ENCODE measurements at places on chromosomes 1 and 21.

DNA sequence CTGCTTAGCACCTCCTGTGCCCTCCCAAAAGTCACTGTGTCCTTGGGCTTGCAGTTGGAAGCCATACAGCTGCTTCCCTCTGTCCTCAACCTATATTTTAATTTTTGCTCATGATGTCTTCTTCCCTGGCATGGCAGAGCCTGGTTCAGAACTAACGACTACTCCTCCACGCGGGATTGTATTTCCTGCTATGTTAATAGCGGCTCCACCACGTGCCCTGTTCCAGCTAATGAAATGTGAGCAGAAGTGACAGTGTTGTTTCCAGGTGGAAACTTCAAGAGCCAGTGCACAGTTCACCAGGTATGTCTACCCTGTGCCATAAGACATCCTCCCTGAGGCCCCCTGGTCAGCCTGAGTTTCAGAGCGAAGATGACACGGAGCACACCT is 52.1 kb downstream of the DHRS3 start:
- DNase-seq: no peak

DNA sequence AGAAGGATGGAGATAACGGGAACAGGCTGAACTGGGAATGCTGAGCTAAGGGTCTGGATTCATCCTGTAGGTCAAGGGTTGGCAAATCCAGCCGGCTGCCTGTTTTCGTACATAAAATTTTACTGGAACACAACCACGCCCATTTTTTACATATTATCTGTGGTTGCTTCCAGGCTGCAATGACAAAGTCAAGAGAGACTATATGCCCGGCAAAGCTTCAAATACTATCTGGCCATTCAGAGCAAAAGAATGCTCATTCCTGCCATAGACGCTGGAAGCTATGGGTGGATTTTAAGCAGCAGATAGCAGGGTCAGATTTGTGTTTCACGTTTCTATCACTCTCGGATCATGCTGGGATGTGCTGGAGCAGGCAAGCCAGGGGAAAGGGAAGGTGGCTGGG is 137.9 kb upstream of the EDN2 start:
- peak; percentile 91 for DNase-seq

GRCh38 chr1:116126281-116126680 is 15.1 kb downstream of the MAB21L3 start:
- no peak for DNase-seq

DNA sequence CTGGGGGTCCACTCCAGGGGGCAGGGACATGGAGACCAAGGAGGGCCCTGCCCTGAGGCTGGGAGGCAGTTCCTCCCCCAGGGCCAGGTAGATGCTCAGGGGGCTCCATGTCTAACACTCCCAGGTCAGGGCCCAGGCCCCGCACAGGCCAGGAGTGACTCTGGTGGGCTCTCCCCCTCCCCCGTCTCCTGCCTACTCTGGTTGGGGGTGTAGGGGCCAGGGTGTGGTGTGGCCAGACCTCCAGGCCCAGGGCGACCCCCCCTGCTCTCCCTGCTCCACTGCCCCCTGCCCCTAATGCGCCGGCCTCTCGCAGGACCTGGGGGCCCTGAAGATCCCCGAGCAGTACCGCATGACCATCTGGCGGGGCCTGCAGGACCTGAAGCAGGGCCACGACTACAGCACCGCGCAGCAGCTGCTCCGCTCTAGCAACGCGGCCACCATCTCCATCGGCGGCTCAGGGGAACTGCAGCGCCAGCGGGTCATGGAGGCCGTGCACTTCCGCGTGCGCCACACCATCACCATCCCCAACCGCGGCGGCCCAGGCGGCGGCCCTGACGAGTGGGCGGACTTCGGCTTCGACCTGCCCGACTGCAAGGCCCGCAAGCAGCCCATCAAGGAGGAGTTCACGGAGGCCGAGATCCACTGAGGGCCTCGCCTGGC is 19.7 kb upstream of the CCDC27 start:
- DNase-seq: peak; percentile 4

DNA sequence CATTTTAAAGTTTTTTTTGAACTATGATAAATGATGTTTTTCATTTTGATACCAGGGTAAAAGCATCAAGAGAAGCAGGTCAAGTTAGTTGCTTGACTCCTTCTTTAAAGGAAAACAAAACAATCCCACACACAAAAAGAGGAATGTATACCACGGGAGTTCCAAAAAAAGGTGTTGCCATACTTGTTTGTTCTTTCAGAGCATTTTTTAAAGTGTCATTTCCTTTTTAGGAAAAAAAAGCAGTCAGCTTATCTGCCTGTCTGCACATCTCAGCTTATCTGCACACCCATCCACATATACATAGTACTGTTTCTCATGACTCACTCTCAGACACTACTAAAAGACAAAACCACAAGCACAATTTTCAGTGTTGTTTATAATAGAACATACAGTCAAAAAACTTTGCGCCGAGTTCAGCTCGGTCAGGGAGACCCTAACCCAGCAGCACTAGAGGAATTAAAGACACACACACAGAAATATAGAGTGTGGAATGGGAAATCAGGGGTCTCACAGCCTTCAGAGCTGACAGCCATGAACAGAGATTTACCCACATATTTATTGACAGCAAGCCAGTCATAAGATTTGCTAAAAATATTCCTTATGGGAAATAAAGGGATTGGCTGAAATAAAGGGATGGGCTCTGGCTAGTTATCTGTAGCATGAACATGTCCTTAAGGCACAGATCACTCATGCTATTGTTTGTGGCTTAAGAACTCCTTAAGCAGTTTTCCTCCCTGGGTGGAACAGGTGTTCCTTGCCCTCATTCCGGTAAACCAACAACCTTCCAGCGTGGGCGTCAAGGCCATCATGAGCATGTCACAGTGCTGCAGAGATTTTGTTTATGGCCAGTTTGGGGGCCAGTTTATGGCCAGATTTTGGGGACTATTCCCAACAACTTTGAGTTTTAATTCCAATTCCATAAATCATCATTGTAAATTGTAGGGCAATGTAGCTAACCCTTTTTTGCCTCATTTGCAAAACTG is 11.4 kb upstream of the MNDA start:
- no peak for DNase-seq

DNA sequence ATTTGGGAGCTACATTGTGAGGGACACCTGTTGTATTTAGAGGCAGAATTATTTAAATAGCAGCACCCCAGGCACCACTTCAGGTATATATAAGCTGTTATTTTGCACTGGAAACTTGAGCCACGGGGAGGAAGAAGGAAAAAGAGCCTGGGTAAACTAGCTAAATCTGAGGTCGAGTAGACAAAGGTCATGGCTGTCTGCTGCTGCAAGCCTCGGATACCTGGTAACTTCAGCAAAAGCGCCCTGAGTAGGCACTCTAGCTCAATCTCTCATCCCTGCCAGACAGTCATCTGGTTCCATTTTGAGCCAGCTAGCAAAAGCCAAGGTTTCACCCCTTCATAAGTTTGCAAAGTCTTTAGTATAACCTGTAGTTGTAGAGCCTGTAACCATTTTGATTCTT is 101.9 kb upstream of the ZNF644 start:
- no peak for DNase-seq

DNA sequence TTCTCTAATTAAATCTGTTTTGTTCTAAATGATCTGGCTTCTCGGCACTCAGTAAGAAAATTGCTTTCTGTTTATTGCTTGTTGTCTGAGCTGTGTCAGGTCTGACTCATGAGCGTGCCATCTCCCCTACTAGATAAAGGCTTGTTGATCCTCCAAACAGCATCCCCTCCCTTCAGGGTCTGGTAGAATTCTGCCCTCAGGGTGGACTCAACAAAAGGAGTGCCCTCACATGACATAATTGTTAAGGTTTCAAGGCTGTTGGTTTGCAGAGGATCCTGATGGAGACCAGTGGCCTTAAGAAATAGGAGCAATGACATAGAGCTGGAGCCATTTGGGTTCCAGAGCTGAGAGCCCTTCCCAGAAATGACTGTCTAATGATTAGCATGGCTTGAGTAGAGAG is 36.0 kb upstream of the ATP2B4 start:
- DNase-seq: no peak

GRCh38 chr1:225877580-225877979 is 4.6 kb downstream of the TMEM63A start:
- DNase-seq: peak; percentile 61

- DNase-seq: no peak
These were observed 27.2 kb downstream of the EXOC8 start for GRCh38 chr1:231310391-231310934.

- peak; percentile 86 for DNase-seq
These were observed 84.5 kb downstream of the GLIS1 start for GRCh38 chr1:53654216-53655210.

- DNase-seq: no peak
These were observed 436.8 kb downstream of the PTPRU start for GRCh38 chr1:29673228-29673500.

GRCh38 chr1:150162862-150163706 is 13.4 kb downstream of the PLEKHO1 start:
- DNase-seq: peak; percentile 100

- no peak for DNase-seq
These were observed 2.0 kb downstream of the HPCAL4 start for GRCh38 chr1:39689214-39689613.

DNA sequence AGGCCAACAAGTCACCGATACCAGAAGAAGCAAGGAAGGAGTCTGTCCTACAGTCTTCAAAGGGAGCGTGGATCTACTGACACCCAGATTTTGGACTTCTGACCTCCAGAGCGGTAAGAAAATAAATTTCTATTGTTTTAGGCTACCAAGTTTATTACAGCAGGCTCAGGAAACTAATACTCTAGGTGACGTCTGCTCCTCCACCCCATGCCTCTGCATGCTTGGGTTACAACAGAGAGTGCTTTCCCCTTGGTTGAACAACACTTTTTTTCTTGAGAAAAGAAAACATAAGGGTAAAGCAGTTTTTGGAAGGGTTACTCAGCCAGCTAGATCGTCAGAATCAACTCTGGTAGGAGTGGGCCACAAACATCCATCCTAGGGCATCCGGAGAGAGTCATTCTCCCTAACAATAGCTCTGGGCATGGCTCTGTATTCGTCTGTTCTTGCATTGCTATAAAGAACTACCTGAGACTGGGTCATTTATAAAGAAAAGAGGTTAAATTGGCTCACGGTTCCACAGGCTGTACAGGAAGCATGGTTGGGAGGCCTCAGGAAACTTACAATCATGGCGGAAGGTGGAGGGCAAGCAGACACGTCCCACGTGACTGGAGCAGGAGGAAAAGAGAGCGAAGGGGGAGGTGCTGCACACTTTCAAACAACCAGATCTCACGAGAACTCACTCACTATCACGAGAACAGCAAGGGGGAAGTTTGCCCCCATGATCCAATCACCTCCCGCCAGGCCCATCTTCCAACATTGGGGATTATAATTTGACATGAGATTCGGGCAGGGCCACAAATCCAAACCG is 22.2 kb upstream of the DNAJC11 start:
- no peak for DNase-seq

GRCh38 chr1:218942431-218942830 is 231.2 kb upstream of the LYPLAL1 start:
- peak; percentile 20 for DNase-seq

- no peak for DNase-seq
These were observed 51.7 kb upstream of the NFASC start for GRCh38 chr1:204818998-204819397.

- no peak for DNase-seq
These were observed 5.1 kb downstream of the HOOK1 start for GRCh38 chr1:59819566-59820438.

- DNase-seq: peak; percentile 47
These were observed 40.2 kb downstream of the GFI1 start for GRCh38 chr1:92446546-92446945.

DNA sequence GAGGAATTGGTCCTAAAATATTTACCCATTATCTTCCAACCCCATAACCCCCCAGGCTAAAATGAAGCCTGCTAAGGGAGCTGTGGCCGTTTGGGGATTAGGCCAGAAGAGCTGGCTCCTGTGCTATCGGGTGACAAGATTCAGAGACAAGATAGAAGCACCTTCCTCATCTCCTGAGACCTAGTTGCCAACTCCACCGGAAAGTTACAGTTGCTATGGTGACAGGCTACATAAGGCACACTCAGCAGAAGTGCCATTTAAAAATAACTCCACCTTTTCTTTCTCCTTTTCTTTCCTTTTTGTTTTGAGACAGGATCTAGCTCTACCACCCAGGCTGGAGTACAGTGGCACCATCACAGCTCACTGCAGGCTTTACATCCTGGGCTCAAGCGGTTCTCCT is 43.6 kb upstream of the ROR1 start:
- peak; percentile 28 for DNase-seq

DNA sequence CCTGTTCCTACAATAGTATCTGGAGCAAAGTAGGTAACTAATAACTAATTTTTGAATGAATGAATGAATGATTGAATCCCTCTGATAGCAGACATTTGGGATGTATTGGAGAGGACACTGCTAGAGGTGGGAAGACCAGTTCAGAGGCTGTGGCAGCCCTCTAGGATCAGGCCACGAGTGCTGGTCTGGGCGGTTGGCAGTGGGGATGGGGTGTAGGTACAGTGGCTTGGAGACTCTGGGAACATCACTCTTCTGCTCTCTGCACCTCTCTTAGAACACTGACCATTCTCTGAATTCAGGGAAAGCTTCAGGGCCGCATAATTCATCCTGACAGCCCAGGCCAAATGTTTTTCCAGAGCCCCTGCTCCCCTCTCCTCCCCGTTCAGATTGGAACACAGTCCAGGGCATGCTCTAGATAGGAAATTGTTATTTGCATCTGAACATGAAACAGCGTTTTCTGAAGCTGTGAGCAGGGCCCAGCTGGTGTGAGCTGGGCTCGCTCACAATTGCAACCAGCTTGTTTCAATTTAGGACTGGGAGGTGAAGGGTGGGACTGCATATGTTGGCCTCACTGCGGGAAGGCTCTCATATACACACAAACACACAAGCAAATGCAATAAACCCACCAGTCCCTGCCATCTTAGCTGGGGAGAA is 253.1 kb upstream of the USP24 start:
- DNase-seq: no peak

- no peak for DNase-seq
These were observed 29.0 kb downstream of the NEK7 start for GRCh38 chr1:198185759-198186158.

- DNase-seq: no peak
These were observed 173.6 kb downstream of the TGFBR3 start for GRCh38 chr1:91712393-91712792.

DNA sequence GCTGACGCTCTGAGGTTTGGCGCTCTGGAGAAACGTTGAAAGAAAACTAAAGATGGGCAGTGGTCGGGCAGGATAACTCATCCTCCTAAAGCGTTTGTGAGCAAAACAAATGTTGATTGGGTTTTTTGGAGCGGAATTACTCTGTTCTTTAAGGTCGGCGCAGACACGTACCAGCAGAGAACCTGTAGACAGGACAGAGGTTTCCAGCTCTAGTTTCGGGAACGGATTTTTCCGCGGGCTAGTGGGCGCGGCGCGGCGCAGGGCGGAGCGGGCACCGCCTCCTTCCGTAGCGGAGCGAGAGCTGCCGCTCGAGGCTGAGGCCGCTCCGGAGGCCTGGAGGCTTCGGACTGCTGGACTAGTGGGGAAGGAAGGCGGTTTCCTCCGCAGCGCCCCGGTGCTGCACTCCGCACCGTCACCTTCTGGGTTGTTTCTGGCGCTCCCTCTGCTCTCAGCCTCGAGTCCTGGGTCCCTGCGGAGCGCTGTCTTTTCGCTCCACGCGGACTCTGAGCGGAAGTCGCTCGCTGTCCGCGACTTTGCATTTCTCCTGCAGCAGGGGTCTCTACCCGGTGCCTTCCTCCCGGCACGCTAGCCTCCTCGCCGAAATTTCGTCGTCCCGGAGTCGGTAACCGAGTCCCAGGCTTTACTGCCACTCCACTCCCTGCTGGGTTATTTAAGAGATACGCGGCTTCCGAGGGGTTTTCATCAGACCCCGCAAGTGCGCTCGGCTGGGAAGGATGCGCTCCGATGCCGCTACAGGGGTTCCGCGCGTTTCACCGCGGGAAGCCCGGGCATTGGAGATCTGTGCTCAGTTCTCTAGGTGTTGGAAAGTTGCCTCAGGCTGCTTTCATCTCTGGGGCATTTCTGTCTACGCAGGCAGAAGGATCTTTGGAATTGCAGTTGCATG is 7.0 kb downstream of the FOXD2 start:
- DNase-seq: peak; percentile 14
